ENCODE measurements at places on chromosomes 1 and 21. TPM values are rescaled to one million over a fixed set of nuclear protein-coding genes. Genes with fewer than 3 reads are reported as not detected.

GRCh38 chr1:1827089-1827848, 49.0 kb upstream of the NADK start:
- H3K4me3 ChIP-seq, result no peak overlapping the region
- no peaks in the 10 kb centered on the region for H3K27me3 ChIP-seq
- H3K4me1 ChIP-seq, result peaks cover 16% of the 10 kb centered on the region
- H3K36me3 ChIP-seq, result peaks cover 19% of the 10 kb centered on the region
- no peak overlapping the region for H3K27ac ChIP-seq

The C1orf141 gene
- not detected for total RNA-seq

DNA sequence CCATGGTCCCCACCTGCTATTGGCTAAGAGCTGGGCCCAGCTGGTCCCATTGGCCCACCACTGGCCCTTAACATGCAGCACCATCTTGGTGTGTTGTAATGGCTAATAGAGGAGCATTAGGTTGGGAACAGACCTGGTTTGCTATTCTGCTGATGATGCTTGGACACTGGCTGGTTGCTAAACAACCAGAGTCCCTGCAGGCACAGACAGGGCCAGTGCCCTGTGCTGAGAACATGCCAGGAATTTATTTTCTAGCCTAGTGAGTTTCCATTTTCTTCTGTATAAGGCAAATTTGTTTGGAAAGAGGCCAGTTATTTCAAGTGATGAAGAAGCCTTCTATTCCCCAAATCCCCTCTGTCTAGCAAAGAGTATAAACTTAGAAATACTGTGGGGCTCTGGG, 42.9 kb upstream of the TDRD10 start:
- no peaks in the 10 kb centered on the region for H3K36me3 ChIP-seq
- peaks cover 14% of the 10 kb centered on the region for H3K4me1 ChIP-seq
- DNase-seq, result no peak
- no peaks in the 10 kb centered on the region for H3K27me3 ChIP-seq
- no peak overlapping the region for H3K27ac ChIP-seq

GRCh38 chr1:102901996-102902395, 206.3 kb downstream of the COL11A1 start:
- no peak overlapping the region for H3K4me3 ChIP-seq
- DNase-seq, result no peak
- no peaks in the 10 kb centered on the region for H3K4me1 ChIP-seq
- no peaks in the 10 kb centered on the region for H3K36me3 ChIP-seq

The IPO13 gene
- total RNA-seq, result 34.6 TPM

DNA sequence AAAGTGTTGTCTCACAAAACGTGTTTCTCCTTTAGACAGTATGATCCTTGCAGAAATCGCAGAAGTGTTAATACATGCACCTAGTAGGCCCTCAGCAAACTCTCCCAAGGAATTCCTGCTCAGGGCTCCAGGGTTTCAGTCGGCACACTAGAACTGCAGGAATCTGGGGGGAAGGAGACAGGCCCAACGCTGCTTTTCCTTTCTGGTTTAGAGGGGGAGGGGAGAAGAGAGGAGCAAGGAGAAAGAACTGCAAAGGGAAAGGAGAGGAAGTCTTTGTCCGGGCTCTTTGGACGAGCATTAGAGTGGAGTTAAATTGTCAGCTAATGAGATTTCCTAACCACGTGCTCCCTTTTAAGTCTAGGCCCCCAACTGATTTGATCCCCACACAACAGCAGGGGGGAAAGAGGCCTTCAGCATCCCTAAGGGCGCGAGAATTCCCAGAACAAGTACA, 103.7 kb upstream of the SOD1 start:
- H3K4me1 ChIP-seq, result peaks cover 24% of the 10 kb centered on the region
- H3K36me3 ChIP-seq, result no peaks in the 10 kb centered on the region
- no peak overlapping the region for H3K4me3 ChIP-seq
- H3K27ac ChIP-seq, result no peak overlapping the region

- DNase-seq, result no peak
- no peaks in the 10 kb centered on the region for H3K36me3 ChIP-seq
- no peak overlapping the region for H3K4me3 ChIP-seq
- no peak overlapping the region for H3K27ac ChIP-seq
- H3K4me1 ChIP-seq, result no peaks in the 10 kb centered on the region
Measured at GRCh38 chr1:175419684-175420517, 227.3 kb upstream of the KIAA0040 start.

GRCh38 chr1:174818014-174818616, 181.6 kb upstream of the CACYBP start:
- H3K36me3 ChIP-seq, result no peaks in the 10 kb centered on the region
- no peak for DNase-seq
- H3K4me3 ChIP-seq, result no peak overlapping the region
- no peaks in the 10 kb centered on the region for H3K4me1 ChIP-seq
- H3K27me3 ChIP-seq, result no peaks in the 10 kb centered on the region
- no peak overlapping the region for H3K27ac ChIP-seq

GRCh38 chr1:29811247-29811646, 574.9 kb downstream of the PTPRU start:
- peak; percentile 52 for DNase-seq
- H3K27ac ChIP-seq, result no peak overlapping the region
- H3K36me3 ChIP-seq, result no peaks in the 10 kb centered on the region

The LRRN2 gene
- total RNA-seq, result 3.4 TPM

DNA sequence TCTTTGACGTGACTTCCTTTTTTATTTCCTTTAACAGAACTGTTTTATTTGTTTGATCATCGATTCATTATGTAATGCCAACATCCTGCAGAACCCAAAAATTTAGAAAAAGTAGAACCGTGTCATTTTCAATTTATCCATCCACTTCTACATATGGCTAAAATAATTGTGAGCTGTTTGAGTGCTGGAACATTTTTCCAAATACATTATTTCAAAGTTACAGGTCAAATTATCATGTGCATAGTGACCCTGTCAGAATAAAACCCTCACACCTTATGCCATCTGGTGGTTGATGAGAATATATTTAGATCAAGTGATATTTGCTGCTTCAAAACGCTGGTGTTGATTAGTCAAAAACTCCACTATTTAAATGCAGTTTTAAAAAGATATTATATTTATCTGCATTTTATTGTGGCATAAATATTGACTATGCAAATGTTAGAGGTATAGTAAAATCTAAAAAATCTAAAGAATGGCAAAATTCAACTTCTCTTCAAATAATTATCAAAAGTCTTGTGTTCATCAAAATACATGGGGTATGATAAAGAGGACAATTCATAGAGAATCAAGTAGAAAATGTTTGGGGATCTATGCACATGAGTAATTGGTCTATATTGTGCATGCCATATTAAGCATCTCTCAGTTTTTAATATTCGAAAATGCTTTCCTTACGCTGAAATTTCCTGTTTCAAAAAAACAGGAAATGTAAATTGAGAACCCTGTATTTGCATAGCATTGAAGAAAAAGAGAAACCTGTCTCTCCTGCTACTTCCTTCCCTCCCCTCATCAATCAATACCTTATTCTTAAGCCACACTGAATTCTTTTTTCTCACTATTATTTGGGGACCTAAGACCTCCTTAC, 39.7 kb downstream of the UBE2U start:
- no peak overlapping the region for H3K27ac ChIP-seq
- DNase-seq, result no peak
- H3K27me3 ChIP-seq, result no peaks in the 10 kb centered on the region
- no peaks in the 10 kb centered on the region for H3K4me1 ChIP-seq
- H3K36me3 ChIP-seq, result no peaks in the 10 kb centered on the region

- no peaks in the 10 kb centered on the region for H3K27me3 ChIP-seq
- no peak for DNase-seq
- H3K36me3 ChIP-seq, result no peaks in the 10 kb centered on the region
- no peak overlapping the region for H3K4me3 ChIP-seq
- H3K27ac ChIP-seq, result no peak overlapping the region
Measured at GRCh38 chr1:31529999-31530684, 46.2 kb upstream of the TINAGL1 start.

GRCh38 chr1:233523047-233523446, 90.9 kb upstream of the KCNK1 start:
- no peaks in the 10 kb centered on the region for H3K36me3 ChIP-seq
- no peak overlapping the region for H3K4me3 ChIP-seq
- DNase-seq, result no peak
- H3K4me1 ChIP-seq, result no peaks in the 10 kb centered on the region

The CDC42BPA gene
- total RNA-seq, result 42.7 TPM

DNA sequence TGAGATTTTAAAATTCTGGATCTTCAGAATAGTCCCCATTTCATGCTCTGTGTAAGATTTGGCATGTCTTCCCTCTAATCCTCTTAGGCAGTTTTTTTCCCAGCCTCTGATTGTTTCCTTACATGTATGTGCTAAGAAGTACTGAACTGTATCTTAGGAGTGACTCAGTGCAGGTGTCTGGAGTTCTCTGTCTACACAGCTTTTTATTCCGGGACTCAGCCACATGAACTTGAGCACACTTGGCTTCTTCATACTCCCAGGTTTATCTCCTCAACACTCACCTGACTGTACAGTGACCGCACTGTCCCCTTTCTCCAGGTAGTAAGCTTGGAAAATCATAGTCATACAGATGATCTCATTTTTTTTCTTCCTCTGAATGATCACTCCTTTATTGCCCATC, 50.7 kb downstream of the SYT14 start:
- no peaks in the 10 kb centered on the region for H3K4me1 ChIP-seq
- H3K4me3 ChIP-seq, result no peak overlapping the region
- H3K27me3 ChIP-seq, result no peaks in the 10 kb centered on the region
- H3K36me3 ChIP-seq, result no peaks in the 10 kb centered on the region
- H3K27ac ChIP-seq, result no peak overlapping the region
- DNase-seq, result no peak

The REN gene
- not detected for total RNA-seq

DNA sequence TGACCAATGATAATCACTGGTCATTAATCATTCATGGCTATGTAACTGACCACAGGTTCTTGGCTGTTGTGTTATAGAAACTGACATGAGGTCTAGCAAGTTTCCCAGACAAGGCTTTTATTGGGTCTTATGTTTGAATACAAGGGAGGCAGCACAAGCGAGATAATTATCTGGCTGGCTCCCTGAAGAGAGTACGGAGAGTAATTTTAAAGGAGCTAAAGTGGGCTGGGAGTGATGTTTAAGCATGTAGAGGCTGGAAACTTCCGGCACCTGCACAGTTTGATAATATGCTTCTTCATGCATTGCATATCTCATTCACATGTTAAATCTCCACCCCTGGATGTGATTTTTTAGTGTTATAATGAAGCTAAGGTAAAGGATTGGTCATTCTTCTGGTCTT, 116.2 kb upstream of the KCNK1 start:
- DNase-seq, result no peak
- no peaks in the 10 kb centered on the region for H3K4me1 ChIP-seq
- H3K36me3 ChIP-seq, result no peaks in the 10 kb centered on the region
- H3K27me3 ChIP-seq, result no peaks in the 10 kb centered on the region

GRCh38 chr1:44653107-44653964, 20.9 kb downstream of the TMEM53 start:
- no peaks in the 10 kb centered on the region for H3K36me3 ChIP-seq
- no peak for DNase-seq
- no peak overlapping the region for H3K4me3 ChIP-seq
- H3K4me1 ChIP-seq, result no peaks in the 10 kb centered on the region
- no peak overlapping the region for H3K27ac ChIP-seq

DNA sequence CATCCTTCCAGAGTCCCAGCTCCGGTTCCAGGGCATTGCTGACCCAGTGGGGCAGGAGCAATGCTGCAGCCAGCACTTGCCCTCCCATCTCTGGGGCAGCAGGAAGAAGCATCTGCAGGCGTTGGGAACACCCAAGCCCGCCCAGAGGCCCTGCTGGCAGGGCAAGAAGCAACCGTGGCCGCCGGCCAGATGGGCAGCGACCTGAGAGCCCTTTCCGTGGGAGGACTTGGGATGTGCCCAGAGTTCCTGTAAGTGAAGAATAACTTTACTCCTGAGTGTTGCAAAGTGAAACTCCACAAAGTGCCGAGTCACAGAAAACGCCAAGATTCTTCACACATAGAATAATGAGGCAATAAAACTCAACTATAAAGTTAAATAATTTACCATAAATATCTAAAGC, 46.0 kb downstream of the GRIK3 start:
- no peaks in the 10 kb centered on the region for H3K27me3 ChIP-seq
- no peak overlapping the region for H3K4me3 ChIP-seq
- no peaks in the 10 kb centered on the region for H3K36me3 ChIP-seq
- H3K4me1 ChIP-seq, result peaks cover 5% of the 10 kb centered on the region
- DNase-seq, result no peak
- no peak overlapping the region for H3K27ac ChIP-seq

DNA sequence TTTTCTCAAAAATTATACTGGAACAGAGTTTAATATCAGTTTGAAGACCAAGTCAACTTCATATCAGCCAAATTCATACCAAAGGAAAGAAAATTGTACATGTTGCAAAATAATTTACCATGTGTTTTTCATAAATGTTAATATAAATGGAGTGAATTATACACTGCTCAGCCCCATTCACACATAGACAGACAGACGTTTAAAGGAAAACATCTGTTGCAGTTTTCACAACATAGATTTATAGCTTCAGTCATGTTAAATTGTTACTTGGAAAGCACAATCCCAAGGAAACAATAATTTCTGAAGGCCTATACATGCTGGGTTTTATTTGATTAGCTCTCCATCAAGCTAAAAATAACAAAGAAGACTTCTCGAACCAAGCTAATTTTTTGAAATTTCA, 27.8 kb upstream of the HYI start:
- no peak overlapping the region for H3K27ac ChIP-seq
- no peak overlapping the region for H3K4me3 ChIP-seq
- no peaks in the 10 kb centered on the region for H3K4me1 ChIP-seq
- H3K36me3 ChIP-seq, result no peaks in the 10 kb centered on the region
- H3K27me3 ChIP-seq, result no peaks in the 10 kb centered on the region

DNA sequence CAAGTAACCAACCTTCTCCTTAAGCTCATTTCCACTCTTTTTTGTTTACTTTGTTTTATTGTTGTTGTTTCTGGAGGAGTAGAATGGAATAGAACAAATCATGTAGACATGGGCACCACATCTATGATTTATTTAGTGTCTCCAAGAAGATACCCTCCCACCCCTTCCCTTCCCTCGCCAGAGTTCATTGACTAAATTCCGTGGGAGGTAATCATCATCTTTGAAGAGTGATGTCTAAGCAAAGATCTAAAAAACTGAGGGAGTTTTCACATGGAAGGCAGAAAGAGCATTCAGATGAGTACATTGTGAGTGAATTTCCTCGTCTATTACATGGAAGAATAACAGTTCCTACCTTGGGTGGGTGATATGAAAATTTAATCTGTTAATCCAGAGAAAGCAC, 136.2 kb downstream of the SEC16B start:
- no peaks in the 10 kb centered on the region for H3K36me3 ChIP-seq
- H3K4me3 ChIP-seq, result no peak overlapping the region
- H3K27ac ChIP-seq, result no peak overlapping the region
- H3K27me3 ChIP-seq, result no peaks in the 10 kb centered on the region
- no peak for DNase-seq
- H3K4me1 ChIP-seq, result no peaks in the 10 kb centered on the region

GRCh38 chr1:164723296-164723798, 164.4 kb downstream of the PBX1 start:
- DNase-seq, result no peak
- H3K36me3 ChIP-seq, result no peaks in the 10 kb centered on the region
- no peak overlapping the region for H3K27ac ChIP-seq
- H3K4me1 ChIP-seq, result peaks cover 70% of the 10 kb centered on the region
- H3K4me3 ChIP-seq, result no peak overlapping the region

- no peak for DNase-seq
- no peak overlapping the region for H3K27ac ChIP-seq
- H3K36me3 ChIP-seq, result no peaks in the 10 kb centered on the region
- no peaks in the 10 kb centered on the region for H3K27me3 ChIP-seq
- no peak overlapping the region for H3K4me3 ChIP-seq
- H3K4me1 ChIP-seq, result peaks cover 7% of the 10 kb centered on the region
Measured at GRCh38 chr1:26820784-26821269, 5.7 kb upstream of the ZDHHC18 start.

The INAVA gene
- 42.2 TPM for total RNA-seq
